ENCODE measurements at places on chromosomes 3 and 15. TPM values are rescaled to one million over a fixed set of nuclear protein-coding genes. Genes with fewer than 3 reads are reported as not detected.

GRCh38 chr3:16066545-16066944 lies 107.9 kb upstream of the GALNT15 start:
- no peak for DNase-seq

DNA sequence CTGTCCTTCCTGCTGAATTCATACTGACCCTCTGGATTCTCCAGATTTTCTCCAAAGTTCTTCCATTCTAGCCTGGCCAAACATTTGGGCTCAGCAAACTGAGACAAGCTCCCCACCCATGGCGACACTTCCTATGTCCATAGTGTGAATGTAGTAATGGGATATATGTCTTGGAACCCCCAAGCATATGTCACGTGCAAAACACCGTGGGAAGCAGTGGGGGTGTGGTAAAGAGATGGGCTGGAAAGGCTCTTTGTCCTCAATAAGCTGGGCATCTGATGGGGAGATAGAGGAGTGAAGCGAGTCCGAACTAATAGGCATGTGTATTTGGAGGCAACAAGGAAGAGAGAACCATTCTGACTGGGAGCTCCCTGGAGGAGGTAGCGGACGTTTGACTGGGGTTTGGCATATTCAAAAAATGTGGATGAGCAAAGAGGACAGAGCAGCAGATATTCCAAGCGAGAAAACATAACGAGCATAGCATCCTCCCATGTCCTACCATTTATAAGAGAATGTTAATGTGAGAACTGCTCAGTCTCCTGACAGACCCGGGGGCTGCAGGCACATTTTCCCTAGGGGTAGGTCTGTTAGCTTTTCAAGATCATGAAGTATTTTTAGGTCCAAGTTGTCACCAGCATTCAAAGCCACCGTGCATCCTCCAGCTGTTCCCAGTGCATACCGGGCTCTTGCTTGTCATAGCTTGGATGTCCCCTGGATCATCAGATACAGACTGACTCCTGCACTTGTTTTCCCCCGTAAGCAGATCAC lies 25.6 kb downstream of the TPM1 start:
- DNase-seq, result no peak

- DNase-seq, result no peak
These were observed 47.3 kb downstream of the CRABP1 start for GRCh38 chr15:78387246-78388037.

The GNL3 gene
- 59.8 TPM for total RNA-seq

GRCh38 chr3:143769616-143770015 lies 78.7 kb downstream of the SLC9A9 start:
- DNase-seq, result no peak

The TGFBR2 gene
- 212 TPM for total RNA-seq

The NRG4 gene
- total RNA-seq, result 1.7 TPM
